Cortex of kidney (tissue), 1 donor: ENCODE measurements at places on chromosomes 12 and 14.

DNA sequence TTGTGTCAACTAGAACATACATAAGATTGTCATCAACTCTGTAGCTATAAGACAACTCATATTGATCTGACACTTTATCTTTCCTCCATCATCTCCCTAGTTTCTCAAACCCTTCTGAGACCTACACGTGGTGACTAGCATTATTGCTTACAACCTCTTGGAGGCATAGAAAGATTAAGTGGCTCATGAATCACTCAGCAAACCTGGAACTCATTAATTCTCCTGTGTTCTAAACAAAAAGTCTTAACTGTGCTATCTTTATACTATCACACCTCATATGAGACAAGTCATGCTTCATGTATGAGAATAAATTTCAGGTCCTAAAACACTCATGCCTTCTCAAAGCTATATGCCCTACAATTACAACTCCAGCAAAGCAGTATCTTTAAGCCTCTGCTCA is 408.6 kb upstream of the SYT1 start:
- no peak for DNase-seq

- no peak for DNase-seq
These were observed 10.3 kb upstream of the MYL2 start for GRCh38 chr12:110930348-110931314.

GRCh38 chr12:72777806-72778205 is 505.6 kb downstream of the TRHDE start:
- no peak for DNase-seq

- no peak for DNase-seq
These were observed 24.3 kb upstream of the BCL2L14 start for GRCh38 chr12:12046401-12046800.

- DNase-seq: no peak
These were observed 64.5 kb upstream of the MANSC4 start for GRCh38 chr12:27844366-27845090.

- no peak for DNase-seq
These were observed 13.2 kb downstream of the DCAF5 start for GRCh38 chr14:69139743-69140142.

- no peak for DNase-seq
These were observed 42.4 kb downstream of the TRIP11 start for GRCh38 chr14:91997492-91997891.

GRCh38 chr14:52328276-52328675 is 14.2 kb downstream of the PTGER2 start:
- DNase-seq: no peak

GRCh38 chr14:77584809-77585208 is 31.6 kb downstream of the SPTLC2 start:
- DNase-seq: no peak

DNA sequence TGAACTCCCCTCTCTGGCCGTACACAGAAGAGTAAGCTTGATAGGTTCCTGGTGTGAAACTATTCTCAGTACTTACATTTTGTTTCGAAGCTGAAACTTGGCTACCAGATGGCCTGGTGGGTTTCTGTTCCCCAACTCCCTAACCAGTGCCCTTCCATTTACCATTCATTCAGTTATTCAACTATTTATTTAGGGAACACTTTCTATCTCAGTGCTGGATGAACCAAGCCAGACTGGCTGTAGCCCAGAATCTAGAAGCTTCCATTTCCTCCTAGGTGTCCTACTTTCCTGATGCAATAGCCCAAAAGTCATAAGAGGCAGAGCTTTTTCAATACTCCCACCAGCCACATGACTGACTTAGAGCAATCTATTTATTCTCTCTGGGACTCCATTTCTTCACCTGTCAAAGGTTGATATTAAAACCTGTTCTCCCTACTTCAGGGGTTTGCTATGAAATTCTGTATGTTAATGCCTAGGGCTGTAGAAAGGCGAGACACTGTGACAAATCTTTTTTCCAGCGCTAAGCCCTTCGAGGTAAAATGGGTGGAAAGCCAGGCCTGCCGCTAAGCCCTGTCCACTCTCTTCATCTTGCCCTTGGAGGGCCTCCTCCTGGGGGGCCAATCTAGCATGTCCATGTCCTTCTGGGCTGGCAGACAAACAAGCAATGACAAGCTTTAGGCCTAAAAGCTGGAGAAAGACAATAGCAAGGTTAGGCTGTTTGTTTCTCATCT is 8.1 kb upstream of the IRF2BPL start:
- DNase-seq: no peak

DNA sequence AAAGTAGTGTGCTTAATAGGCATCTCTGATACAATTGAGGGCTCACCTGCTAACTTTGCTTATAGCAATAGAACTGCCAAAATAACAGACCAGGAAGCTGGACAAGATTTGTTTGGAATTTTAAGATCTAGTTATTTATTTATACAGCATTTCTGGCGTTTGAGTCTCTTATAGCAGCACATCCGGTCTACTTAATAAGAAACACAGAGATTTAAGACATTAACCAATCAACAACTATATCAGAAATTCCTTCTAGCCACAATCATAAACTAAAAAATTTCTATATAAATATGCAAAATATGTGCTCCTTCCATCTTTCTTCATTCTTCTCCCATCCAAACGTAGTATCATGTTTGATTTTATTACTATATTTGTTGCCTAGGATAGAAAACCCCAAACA is 2.6 kb downstream of the RTN1 start:
- no peak for DNase-seq

DNA sequence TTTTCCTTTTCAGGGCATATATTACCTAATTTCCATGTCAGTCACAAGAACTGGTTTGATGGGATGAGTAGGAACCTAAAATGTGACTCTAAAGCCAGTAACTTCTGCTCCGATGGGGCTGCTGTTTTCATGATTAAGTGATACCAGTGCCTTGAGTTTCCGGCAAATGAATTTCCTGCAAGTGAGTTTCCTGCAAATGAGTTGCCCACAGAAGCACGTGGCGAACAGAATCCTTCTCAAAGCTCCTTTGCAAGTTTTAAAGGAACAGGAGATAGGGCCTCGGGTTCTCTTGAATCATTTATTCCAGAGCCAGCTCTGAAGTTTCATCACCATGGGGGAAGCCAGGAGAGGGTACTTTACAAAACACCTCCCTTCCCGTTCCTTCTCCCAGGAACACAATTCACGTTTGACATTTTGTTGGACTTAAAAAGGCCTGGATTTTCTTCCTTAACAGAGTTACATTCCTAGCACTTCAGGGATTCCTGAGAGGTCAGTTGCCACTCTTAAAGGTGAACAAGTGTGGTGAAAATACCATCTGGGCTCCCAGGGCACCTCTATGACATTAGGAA is 2.2 kb upstream of the PPTC7 start:
- no peak for DNase-seq

DNA sequence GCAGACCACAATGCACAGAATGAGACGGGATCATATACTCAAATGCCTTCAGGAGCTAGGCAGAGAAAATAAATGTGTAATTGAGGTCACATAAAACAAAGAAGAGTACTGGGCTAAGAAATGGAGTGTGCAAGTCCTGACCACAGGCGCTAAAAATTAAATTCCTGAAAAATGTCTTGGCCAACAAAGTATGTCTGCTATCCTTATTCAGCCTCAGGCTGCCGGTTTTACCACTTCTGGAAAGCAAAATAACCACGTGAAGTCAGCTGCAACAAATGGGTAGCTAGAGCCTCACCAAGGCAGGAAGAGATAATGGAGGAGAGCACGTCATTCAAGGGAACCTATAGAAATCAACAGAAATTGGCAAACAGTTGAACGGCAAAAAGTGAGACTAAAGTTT is 3.1 kb downstream of the PYGL start:
- DNase-seq: no peak

DNA sequence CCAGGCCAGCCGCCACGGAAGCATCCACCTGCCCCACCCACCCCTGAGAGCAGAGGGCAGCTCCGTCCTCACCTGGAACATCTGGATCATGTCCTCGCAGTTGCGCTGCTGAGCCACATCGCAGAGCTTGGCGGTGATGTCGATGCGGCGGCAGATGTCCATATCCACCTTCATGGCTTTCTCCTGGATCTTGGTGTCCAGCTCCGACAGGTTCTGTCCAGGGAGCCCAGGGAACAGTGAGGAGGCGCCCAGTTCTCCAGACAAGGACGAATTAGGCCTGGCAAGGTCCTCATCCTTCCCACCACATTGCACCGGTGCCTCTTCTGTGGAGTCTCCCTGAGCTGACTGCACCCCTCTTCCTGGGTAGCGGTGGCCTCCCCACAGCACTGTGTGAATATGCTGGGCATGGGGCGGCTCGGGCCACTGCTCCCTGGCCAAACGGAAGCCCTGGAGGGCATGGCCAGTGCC is 6.1 kb downstream of the IFFO1 start:
- DNase-seq: no peak
